ENCODE measurements at places on chromosomes 16 and 17.

- DNase-seq, result no peak
Observed at GRCh38 chr17:37117373-37118142, 168.8 kb downstream of the AATF start.

- no peak for DNase-seq
Observed at GRCh38 chr16:67922221-67922620, 9.4 kb downstream of the CTRL start.

DNA sequence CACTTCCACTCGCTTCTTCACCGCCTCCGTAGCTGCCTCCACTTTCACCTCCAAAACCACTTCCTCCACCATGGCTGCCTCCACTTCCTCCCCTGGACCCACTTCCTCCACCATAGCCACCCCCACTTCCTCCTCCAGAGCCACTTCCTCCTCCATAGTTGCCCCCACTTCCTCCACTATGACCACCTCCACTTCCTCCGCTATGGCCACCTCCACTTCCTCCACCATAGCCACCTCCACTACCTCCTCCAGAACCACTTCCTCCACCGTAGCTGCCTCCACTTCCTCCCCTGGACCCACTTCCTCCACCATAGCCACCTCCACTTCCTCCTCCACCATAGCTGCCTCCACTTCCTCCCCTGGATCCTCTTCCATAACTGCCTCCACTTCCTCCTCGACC, 4.5 kb downstream of the KRT9 start:
- no peak for DNase-seq

DNA sequence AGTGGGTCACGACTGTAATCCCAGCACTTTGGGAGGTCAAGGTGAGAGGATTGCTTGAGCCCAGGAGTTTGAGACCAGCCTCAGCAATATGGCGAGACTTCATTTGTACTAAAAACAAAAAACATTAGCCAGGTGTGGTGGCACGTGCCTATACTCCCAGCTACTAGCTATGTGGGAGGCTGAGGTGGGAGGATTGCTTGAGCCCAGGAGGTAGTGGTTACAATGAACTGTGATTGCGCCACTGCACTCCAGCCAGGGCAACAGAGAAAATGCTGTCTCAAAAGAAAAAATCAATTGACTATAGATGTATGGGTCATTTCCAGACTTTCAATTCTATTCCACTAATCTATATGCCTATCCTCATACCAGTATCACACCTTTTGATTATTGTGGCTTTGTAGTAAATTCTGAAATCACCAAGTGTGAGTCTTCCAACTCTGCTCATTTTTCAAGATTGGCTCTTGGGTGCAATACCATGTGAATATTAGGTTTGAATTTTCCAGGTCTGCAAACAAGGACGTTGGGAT, 27.2 kb upstream of the CEP20 start:
- DNase-seq, result no peak

- peak; percentile 42 for DNase-seq
Observed at GRCh38 chr16:66717112-66717675, 20.7 kb upstream of the CMTM4 start.

- DNase-seq, result no peak
Observed at GRCh38 chr16:83797013-83797412, 10.8 kb upstream of the HSBP1 start.

GRCh38 chr17:80047176-80047575, 10.7 kb downstream of the CCDC40 start:
- DNase-seq, result no peak

GRCh38 chr17:33463887-33464286, 170.8 kb upstream of the ASIC2 start:
- no peak for DNase-seq

- no peak for DNase-seq
Observed at GRCh38 chr16:11507991-11508390, 78.7 kb downstream of the LITAF start.

- DNase-seq, result no peak
Observed at GRCh38 chr17:80519091-80519781, 25.4 kb upstream of the RPTOR start.

DNA sequence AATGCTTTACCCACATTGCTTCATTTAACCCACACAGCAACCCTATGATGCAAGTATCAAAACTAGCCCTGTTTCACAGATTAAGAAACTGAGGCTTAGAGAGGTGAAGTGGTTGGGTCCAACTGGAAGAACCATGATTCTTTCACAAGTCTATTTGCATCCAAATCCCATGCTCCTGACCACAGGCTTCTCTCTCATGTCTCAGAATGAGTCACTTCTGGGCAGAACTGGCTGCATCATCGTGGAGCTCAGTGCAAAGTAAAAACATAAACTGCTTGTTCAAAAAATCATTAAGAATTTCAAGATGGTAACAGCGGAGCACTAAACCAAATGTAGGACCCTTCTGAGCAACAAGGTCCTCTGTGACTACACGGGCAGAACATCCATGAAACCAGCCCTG, 20.2 kb upstream of the CES1 start:
- no peak for DNase-seq

DNA sequence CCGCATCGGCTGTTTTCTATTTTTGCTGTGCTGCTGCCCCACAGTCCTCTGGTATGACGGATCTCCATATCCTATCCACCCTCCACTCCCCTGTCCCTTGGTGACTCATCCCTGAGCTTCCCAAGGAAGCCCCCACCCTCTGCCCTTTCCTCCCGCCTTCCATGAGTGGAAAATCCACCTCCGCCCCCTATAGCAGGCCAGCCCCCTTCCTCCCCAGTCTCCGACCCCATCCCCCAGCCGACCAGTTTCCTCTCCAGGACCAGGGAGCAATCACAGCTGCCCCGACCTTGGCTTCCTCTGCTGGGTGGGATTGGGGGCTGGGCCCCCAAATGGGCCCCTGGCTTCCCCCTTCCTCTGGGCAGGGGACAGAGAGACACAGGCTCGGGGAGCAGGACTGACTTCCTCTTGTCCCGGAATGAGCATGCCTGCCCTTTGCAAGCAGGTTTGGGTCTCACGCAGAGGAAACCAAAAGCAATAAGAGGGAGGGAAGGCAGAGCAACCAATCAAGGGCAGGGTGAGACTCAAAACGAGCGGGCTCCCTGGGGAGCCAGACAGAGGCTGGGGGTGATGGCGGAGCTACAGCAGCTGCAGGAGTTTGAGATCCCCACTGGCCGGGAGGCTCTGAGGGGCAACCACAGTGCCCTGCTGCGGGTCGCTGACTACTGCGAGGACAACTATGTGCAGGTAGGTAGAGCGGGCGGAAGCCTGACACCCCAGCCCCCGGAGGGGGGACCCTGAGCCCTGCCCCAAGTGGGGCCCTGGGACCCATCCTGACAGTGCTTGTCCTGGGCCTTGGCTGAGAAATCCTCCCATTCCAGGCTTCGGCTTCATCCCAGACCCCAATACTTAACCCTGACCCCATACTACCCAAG, at the start of the genes ABI3 and GNGT2:
Gene ABI3, plus strand, starts transcription at position 550 of the 872 bp plus-strand sequence. Its CDS starts 18 bp downstream, at position 568.
Gene GNGT2, minus strand, starts transcription at position 417 of the 872 bp plus-strand sequence. CDS start 3,152 bp downstream, outside the sequence.
- DNase-seq, result peak; percentile 72

- DNase-seq, result no peak
Observed at GRCh38 chr17:3887804-3888203, 5.0 kb downstream of the CAMKK1 start.

- DNase-seq, result no peak
Observed at GRCh38 chr16:29644338-29644857, 18.6 kb upstream of the SPN start.

DNA sequence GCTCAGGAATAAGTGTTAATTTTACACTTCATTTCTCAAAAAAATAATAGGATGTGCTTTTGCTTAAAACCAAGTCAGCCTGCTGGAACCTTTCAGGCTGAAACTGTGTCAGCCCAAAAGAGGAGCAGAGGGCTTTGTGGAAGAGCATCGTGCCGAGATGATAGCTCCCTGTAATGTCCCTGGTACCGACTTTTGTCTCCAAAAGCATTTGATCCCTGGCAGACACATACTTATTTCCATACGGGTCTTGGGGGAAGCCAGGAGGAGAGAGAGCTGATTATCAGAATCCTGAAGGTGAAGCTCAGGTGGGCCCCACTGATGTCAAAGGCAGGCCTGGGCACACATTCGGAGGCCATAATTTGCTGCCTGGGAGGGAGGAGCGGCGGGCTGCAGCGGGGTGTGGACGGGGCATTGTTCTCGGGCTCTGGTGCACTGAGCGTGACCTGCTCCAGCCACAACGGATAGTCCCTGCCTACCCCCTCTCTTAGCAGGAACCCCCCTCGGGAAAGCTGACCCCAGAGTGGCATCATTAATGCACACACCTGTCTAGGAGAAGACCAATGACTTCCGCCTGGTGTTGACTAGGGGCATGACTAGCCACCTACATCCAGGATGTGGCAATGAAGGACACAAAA, 155.9 kb downstream of the C16orf78 start:
- DNase-seq, result no peak

GRCh38 chr17:50109207-50109606, 14.1 kb downstream of the PDK2 start:
- DNase-seq, result no peak
